ENCODE measurements at places on chromosomes 3 and 15.

DNA sequence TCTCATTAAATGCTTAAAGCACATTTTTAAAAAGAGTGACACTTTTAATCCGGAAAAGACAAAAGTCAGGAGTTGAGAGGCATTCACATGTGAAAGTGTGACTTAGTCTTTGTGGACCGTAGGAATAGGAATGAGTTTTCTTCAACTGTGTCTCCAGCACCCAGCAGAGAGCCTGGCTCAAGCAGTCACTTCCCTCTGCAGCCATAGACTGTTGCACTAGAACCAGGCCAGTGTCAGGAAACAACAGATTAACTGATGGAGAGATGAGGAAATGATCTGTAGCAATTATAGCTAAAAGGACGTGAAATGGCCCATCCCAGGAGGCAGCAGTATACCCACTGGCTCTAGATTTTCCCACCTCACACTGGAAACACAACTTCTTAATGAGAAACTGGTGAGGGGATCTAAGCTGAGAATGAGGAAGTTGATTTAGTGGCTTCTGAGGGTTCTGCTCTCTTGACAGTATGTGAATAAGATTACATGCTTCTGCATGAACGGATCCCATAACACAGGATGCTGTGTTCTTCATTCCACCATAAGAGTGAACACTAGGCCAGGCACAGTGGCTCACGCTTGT lies 19.8 kb downstream of the CFAP92 start:
- DNase-seq: no peak

DNA sequence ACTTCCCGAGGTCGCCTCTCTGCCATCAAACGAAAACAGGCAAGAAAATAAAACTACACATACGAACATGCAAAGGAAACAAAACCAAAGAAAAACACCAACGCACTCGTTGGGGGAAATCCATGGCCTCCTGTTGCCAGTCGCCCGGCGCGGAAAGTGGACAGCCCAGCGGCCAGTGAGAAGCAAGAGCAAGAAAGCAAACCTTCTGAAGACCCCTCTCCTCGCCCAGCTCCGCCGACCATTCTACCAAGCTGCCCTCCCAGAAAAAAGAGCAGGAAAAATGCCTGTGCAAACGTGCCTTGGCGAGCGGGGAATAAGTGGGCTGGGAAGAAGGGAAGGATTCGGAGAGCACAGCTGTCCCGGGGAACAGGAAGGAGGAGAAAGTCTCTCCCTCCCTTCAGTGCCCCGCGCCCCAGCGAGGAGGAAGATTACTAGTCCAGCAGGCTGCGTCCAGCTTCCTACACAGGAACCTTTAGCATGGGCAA lies 802 bp upstream of the NECTIN3 start:
- peak; percentile 13 for DNase-seq

- DNase-seq: no peak
Measured at GRCh38 chr3:43369404-43370292, 83.3 kb downstream of the SNRK start.

GRCh38 chr3:43285644-43286043 lies 696 bp upstream of the SNRK start:
- no peak for DNase-seq

GRCh38 chr15:62886431-62887071 lies 156.0 kb upstream of the TPM1 start:
- DNase-seq: no peak

GRCh38 chr3:55658690-55659562 lies 171.8 kb upstream of the WNT5A start:
- no peak for DNase-seq

DNA sequence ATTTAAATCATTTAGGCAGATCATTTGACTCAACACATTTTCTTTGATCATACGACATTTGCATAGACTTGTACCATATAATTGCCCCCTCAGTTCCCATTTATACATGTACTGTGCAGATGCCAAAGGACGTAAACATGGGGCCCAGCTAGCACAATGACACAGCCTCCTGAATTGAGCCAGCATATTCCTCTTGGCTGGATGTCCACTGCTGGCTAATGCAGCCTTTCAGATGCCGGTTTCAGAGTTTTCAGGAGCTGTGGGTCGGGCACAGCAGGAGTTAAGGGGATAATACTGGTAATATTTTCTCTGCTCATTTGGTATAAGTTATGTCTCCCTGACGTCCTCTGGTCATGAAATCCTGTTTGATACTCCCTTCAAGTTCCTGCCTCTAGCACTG lies 39.4 kb downstream of the KAT2B start:
- DNase-seq: no peak

- no peak for DNase-seq
Measured at GRCh38 chr15:28904003-28904402, 18.2 kb downstream of the APBA2 start.

DNA sequence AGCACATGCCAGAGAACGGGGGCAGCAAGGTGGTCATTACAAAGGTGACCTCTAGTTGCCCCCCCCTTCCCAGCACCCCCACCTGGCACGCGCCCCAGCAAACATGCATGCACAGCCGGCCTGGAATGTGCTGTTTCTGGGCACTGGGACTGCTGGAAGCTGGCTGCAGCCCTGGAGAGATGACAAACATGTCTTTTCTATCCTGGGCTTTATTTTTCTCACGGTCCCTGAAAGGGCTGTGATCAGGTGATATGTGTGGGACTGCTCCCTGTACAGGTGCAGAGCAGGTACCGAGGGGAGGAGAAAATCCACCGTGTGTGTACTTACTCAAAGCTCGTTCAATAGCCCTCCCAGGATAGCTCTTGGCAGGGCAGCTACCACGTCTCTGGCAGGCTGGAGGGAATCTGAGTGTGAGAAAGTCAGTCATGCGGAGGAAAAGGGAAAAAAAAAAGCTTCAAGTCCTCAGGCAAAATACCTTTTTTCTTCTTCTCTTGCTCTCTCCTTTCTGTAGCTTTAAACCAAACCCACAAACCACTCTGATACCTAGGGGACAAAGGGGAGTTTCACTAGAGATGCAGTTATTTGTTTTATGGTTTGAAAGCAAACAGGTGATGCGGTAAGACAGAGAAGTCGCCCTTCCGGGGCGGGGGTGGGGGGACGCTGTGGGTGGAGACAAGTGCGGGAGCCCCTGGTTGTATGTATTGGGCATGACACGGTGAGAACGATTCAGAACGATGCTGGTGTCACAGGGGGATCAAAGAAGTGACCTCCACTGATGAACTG lies 5.0 kb upstream of the HES1 start:
- no peak for DNase-seq

DNA sequence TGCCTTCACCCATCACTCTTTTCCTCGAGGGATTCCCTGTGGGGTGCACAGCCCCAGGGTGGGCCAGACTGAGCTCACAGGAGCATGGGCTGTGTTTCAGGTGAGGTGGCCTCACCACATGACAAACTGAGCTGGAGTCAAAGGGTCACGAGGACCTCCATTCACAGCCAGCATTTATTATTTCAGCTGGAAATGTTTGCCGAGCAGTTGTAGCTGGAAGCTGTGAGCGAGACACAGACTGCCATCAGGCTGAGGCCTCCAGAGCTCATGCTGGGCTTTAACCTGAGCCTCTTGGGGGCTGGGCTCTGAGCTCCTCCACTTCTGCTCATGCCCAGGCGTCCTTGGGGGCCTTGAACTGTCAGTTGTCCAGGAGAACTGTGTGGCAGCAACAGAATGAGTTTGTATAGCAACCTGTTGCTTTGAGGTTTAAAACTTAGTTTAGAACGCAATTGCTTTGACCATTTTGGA lies 57.5 kb downstream of the FLNB start:
- DNase-seq: no peak

GRCh38 chr3:194249323-194250097 lies 101.6 kb downstream of the CPN2 start:
- no peak for DNase-seq

DNA sequence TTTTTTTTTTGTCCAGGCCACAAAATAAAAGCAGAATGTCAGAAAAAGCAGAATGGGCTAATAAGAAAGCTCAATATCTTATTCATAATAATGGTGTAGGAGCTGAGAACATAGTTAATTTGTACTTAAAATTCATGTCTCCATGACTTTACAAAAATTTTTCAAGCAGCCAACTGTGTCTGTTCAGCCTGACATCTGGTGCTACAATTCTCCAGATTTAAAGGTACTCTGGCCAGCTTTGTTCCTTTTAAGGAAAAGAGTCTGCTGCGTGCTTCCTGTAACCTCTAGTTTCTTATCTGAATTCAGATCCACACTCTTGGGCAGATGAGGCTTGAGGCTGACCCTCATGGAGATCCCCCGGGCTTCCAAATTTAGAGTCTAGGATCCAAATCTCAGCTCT lies 8.7 kb upstream of the RFX7 start:
- DNase-seq: no peak

- no peak for DNase-seq
Measured at GRCh38 chr15:75031848-75032247, 8.5 kb downstream of the PPCDC start.

DNA sequence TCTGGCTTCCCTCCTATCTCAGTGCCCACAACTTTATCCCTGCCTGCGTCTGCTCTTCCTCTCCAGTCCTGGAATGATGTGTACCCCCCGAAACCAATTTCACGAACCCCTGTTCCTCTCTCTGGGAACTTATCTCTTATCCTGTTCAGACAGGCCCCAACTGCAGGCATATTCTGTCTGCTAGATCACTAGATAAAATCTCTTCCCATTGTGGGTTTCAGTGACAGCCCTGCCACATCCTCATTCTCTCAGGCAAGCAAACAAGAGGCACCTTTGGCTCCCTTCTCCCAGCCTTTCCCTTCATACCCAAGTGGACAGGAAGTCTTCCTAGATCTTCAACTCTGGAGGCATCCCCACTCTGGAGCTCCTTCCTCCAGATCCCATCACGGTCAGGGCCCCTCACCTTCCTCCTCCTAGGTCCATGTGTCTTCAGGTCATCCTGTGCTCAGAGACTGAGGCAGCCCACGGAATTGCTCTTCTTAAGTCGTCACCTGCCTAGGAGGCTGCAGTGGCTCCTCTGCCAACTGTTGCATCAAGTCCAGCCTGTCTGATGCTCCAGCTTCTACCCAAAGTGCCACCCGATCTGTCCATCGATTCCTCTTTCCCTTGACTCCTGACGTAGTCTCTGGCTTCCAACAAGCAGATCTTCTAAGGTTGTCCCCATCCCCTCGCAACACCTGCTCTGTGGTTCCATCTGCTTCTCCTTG lies 190.8 kb downstream of the SLCO3A1 start:
- no peak for DNase-seq

DNA sequence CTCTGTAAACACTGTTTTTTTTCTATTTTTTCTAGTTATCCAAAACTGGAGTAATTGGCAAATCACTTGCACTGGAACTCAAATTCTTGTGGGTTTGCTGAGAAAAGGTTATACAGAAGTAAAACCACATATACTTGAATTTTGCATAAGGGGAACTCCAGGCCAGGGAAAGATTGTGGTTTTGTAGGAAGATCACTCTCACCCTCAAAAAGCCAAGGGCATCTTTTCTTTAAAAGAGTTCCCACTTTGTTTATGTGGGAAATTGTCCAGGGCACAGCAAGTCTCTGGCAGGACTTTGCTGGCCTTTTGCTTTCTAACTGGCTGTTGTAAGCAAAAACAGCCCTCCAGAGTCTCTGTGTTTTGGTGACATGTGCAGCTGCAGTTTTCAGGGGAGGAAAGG lies 340.3 kb upstream of the RBMS3 start:
- DNase-seq: no peak

DNA sequence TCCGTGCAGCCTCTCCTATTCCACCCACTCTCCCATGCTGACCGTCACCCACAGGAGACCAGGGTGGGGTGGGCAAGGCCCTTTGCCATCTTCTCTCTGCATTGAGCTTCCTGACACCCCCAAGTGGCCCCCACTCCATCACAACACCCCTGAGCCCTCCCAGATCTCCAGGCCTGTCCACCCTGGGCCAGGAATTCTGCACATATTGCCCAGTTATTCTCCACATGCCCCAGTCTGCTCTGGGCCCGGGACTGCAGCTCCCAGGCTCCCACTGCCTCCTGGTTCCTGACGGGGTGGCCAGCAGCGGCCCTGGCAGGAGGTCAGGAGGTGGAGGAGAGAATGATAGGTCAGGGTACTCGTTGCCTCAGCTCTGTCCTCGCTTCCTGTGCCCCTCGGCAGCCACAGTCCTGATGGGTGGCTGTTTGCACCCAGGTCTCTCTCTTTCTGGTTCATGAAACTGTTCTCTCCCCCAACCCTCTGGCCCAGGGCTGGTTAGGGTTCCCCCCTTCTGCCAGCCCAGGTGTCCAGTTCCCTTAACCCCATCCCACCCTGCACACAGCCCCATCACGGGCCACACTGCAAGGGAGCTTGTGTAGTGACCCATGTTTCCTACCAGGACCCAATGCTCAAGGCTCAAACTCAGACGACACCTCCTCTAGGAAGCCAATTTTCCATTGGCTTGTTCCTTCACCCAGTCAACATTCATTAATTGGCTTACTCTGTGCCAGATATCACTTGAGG lies 47.3 kb downstream of the IQSEC1 start:
- no peak for DNase-seq

DNA sequence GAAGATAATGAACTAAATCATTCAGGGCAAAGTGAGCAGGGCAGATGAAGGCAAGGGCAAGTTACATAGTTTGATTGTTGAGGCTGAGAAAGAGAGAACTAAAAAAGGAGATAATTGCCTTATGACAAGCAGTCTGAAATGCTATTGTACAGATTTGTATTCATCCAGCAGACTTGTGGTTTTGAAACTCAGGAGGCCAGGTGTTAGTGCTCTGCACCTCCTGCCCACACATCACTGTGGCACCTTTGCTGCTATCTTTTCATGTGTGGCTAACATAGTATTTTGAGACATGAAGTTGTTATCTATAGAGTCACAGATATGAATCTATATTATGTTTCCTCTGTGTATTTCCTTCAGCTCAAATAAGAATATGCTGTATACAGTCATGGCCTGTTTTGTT lies 24.3 kb upstream of the SUCLG2 start:
- no peak for DNase-seq

DNA sequence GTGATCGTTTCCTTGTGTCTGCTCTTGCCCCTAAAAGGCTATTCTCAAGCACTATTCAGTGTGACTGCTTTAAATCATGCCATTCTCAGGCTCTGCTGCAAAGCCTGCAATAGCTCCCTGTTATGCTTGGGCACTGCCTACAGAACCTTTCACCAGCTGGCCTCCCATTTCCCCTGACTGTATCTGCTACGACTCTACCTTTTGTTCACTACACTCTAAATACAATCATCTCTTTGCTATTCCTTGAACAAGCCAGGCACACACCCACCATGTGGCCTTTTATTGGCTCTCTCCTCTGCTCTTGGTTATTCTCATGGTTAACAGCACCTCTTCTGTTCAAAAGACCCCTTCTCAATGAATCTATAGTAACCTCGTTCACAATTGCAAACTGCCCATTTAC lies 29.6 kb upstream of the FNDC3B start:
- no peak for DNase-seq

GRCh38 chr15:57100136-57100539 lies 181.7 kb downstream of the TCF12 start:
- no peak for DNase-seq

GRCh38 chr15:36774765-36775164 lies 195.3 kb downstream of the CDIN1 start:
- no peak for DNase-seq

GRCh38 chr15:29117778-29118177 lies 151.8 kb downstream of the NSMCE3 start:
- DNase-seq: no peak
